ENCODE measurements at places on chromosomes 16 and 17. TPM values are rescaled to one million over a fixed set of nuclear protein-coding genes. Genes with fewer than 3 reads are reported as not detected.

Gene RARA
- 49.4 TPM for polyA plus RNA-seq

Gene KRTAP4-6
- polyA plus RNA-seq, result not detected

Gene RAB26
- 1.9 TPM for polyA plus RNA-seq

Gene FOXL1
- 0.30 TPM for polyA plus RNA-seq

Gene DHRS7C
- polyA plus RNA-seq, result 23.0 TPM

Gene RNF43
- polyA plus RNA-seq, result 16.0 TPM

Gene OR2C1
- polyA plus RNA-seq, result not detected

Gene INTS2
- 14.4 TPM for polyA plus RNA-seq

Gene MMP15
- 24.2 TPM for polyA plus RNA-seq

Gene SLC25A10
- not detected for polyA plus RNA-seq

Gene IGF2BP1
- 20.1 TPM for polyA plus RNA-seq

Gene KRT33A
- not detected for polyA plus RNA-seq

Gene KIF2B
- polyA plus RNA-seq, result not detected

Gene COG1
- polyA plus RNA-seq, result not detected

Gene ST6GALNAC1
- polyA plus RNA-seq, result 0.49 TPM

Gene AOC2
- 0.83 TPM for polyA plus RNA-seq

Gene SYNGR2
- polyA plus RNA-seq, result 64.8 TPM

Gene PLXDC1
- 20.4 TPM for polyA plus RNA-seq

Gene NOS2
- polyA plus RNA-seq, result 3.2 TPM

Gene C16orf54
- polyA plus RNA-seq, result 1.4 TPM

Measured in muscle of arm (tissue), 14 donors.